ENCODE measurements at places on chromosomes 1 and 21.

GRCh38 chr1:203305809-203306088 lies 430 bp downstream of the BTG2 start:
- DNase-seq = no peak

- DNase-seq = no peak
Observed at GRCh38 chr21:33198346-33199099, 31.2 kb upstream of the IFNAR2 start.

GRCh38 chr1:11559591-11559970 lies 80.6 kb downstream of the DISP3 start:
- no peak for DNase-seq

- no peak for DNase-seq
Observed at GRCh38 chr1:181104790-181105133, 16.3 kb downstream of the IER5 start.

- DNase-seq = no peak
Observed at GRCh38 chr1:59691261-59691660, 123.5 kb upstream of the HOOK1 start.

DNA sequence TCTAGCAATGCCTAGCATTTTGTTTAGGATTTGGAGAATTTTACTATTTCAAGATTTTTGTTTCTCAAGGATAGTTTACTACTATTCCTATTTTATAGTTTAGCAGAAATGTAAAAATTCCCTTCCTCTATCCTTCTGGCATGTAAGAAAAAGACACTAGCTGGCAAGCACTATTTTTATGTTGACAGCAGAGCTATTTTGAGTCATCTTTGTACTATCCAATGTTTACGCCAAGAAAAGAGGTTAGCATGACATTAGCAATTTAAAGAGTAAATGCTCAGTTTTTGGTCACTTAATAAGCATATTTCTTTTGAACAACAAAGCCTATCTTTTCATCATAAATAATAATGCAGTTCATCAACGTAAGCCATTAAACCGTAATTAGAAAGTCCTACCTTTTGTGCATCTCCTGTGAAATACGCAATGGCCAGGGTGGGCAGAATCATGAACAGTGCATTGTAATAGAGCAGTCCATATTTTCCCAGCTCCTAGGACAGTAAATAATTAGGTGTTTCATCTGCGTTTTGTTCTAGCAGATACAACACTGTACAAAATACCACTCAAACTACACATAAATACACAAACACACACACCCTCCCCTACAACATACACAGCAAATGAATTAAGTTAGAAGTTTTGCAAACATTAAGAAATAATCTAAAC lies 12.0 kb downstream of the SLC35D1 start:
- no peak for DNase-seq

DNA sequence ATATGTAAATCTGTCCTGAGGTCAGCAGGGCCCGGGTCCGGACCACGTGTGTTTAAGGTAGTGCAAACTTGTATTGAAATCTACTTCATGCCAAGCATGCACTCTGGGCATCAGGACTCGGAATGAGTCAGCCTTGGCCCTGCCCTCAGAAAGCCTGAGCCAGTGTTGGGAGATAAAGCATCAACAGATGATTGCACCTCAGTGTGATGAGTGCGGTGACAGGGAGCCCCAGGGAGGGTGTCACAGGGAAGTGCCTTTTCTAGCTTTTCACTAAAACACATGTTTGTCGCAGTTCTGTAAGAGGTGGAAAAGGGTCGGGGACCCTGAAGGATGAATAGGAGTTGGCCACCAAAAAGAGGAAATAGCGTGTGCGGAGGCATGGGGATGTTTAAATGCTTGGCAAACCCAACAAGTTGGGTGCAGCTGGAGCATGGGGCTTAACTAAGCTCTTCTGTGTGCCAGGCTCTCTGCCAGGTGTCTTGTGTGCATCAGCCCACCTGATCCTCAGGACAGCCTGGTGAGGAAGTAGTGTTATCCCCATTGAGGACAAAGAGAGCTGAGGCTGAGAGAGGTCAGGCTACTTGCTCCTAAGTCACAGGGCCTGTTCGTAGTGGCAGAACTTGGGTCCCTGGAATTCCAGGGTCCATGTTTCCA lies 48.2 kb upstream of the EPB41 start:
- no peak for DNase-seq

DNA sequence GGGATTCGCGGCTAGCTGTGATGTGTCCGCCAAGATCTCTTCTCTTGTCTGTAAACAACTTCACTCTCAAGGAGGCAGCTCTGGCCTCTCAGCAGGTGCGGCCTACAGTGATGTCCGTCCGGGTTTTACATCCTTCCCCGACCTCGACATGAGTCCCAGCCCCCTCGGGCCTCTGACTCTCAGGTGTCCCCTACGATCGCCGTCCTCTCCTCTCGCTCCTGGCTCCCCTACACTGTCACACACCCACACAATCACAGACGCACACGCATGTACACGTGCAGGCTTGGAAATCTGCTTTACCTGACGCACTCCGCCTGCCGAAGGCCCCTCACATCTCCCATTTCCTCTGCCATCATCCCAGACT lies 797 bp upstream of the RSPH1 start:
- DNase-seq = no peak

Measured in astrocyte of the cerebellum (primary cell).